ENCODE measurements at places on chromosomes 12 and 14. TPM values are rescaled to one million over a fixed set of nuclear protein-coding genes. Genes with fewer than 3 reads are reported as not detected.
A peak's percentile ranks its signal among the peaks of the same experiment; 100 is the strongest.

DNA sequence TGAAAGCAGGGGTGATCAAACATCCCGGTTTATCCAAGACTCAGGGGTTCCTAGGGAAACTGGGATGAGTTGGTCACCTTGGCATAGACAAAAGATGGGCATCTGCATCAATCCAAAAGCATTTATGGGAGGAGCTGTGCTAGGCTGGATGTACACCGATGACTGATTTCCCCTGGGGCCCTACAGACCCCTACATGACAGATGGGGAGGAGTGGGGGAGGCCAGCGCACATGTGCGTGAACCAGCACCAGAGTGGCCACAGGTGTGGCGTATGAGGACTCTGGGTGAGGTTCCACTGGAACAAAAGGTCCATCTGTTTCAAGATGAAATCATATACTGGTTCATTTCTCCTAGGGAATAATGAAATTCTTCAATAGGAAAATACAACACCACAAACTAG is 210.4 kb downstream of the ITPR2 start:
- H3K27ac ChIP-seq, result no peak overlapping the region
- H3K27me3 ChIP-seq, result no peaks in the 10 kb centered on the region
- DNase-seq, result no peak

- no peaks in the 10 kb centered on the region for H3K36me3 ChIP-seq
- peaks cover 3% of the 10 kb centered on the region for H3K4me1 ChIP-seq
- no peaks in the 10 kb centered on the region for H3K27me3 ChIP-seq
- no peak overlapping the region for H3K4me3 ChIP-seq
- DNase-seq, result no peak
These were observed 204.3 kb downstream of the AEBP2 start for GRCh38 chr12:19643635-19644034.

- peak overlapping the region; percentile 98 for H3K27ac ChIP-seq
- no peak for DNase-seq
- no peak overlapping the region for H3K4me3 ChIP-seq
- peaks cover 70% of the 10 kb centered on the region for H3K36me3 ChIP-seq
- H3K27me3 ChIP-seq, result no peaks in the 10 kb centered on the region
These were observed 4.3 kb downstream of the COQ10A start for GRCh38 chr12:56271031-56271430.

GRCh38 chr12:114698566-114699163 is 14.7 kb upstream of the TBX3 start:
- peaks cover 6% of the 10 kb centered on the region for H3K4me1 ChIP-seq
- DNase-seq, result no peak
- H3K27ac ChIP-seq, result no peak overlapping the region
- H3K27me3 ChIP-seq, result peaks cover 92% of the 10 kb centered on the region
- H3K36me3 ChIP-seq, result no peaks in the 10 kb centered on the region
- H3K4me3 ChIP-seq, result peak overlapping the region; percentile 34

GRCh38 chr12:73769337-73769736 is 768.3 kb upstream of the ATXN7L3B start:
- H3K4me3 ChIP-seq, result no peak overlapping the region
- H3K27ac ChIP-seq, result no peak overlapping the region
- H3K36me3 ChIP-seq, result no peaks in the 10 kb centered on the region

- no peak for DNase-seq
- H3K27me3 ChIP-seq, result no peaks in the 10 kb centered on the region
- no peaks in the 10 kb centered on the region for H3K4me1 ChIP-seq
- H3K36me3 ChIP-seq, result no peaks in the 10 kb centered on the region
- H3K4me3 ChIP-seq, result no peak overlapping the region
These were observed 59.9 kb downstream of the BICD1 start for GRCh38 chr12:32166510-32166909.

- H3K4me3 ChIP-seq, result no peak overlapping the region
- H3K27ac ChIP-seq, result no peak overlapping the region
- H3K36me3 ChIP-seq, result no peaks in the 10 kb centered on the region
- H3K27me3 ChIP-seq, result peaks cover 10% of the 10 kb centered on the region
- H3K4me1 ChIP-seq, result peaks cover 2% of the 10 kb centered on the region
These were observed 8.9 kb upstream of the RERG start for GRCh38 chr12:15230137-15230536.

DNA sequence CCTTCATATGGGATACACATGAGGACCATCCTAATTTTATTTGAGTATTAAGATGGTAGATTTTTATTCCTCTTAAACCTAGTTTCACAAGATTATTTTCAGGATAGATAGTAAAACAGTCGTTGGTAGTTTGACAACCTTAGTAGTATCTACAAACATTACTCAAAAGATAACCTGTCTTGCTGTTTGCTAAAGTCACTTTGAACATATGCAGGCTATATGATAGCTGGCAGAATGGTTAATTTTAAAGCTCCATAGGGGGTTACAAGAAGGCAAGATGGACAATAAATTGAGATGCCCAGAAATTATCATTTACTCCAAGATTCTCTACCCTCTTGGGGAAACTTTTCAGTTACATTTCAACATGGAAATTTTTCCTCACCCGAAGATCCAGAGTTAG is 525.7 kb downstream of the SOX5 start:
- no peaks in the 10 kb centered on the region for H3K4me1 ChIP-seq
- H3K27me3 ChIP-seq, result no peaks in the 10 kb centered on the region
- H3K4me3 ChIP-seq, result no peak overlapping the region
- H3K36me3 ChIP-seq, result no peaks in the 10 kb centered on the region

DNA sequence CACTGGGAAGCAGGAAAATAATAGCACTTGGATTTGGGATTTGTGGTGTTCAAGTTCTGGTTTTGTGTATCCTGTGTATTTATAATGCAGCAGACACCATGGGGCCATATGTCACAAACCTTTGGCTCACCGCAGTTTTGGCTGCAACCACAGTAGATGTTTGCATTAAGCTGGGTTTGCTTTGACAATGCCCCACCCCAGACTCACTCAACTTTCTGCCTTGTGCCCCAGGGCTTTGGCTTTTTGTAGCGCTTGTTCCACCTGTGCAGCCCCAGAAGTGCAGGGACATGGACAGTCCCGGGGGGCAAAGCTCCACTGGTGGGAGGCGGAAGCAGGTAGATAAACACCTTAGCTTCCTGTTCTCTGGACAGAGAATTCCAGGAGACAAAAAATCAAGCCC is 446.9 kb downstream of the MED13L start:
- H3K4me3 ChIP-seq, result no peak overlapping the region
- no peak overlapping the region for H3K27ac ChIP-seq
- no peaks in the 10 kb centered on the region for H3K27me3 ChIP-seq
- H3K4me1 ChIP-seq, result no peaks in the 10 kb centered on the region
- H3K36me3 ChIP-seq, result no peaks in the 10 kb centered on the region

DNA sequence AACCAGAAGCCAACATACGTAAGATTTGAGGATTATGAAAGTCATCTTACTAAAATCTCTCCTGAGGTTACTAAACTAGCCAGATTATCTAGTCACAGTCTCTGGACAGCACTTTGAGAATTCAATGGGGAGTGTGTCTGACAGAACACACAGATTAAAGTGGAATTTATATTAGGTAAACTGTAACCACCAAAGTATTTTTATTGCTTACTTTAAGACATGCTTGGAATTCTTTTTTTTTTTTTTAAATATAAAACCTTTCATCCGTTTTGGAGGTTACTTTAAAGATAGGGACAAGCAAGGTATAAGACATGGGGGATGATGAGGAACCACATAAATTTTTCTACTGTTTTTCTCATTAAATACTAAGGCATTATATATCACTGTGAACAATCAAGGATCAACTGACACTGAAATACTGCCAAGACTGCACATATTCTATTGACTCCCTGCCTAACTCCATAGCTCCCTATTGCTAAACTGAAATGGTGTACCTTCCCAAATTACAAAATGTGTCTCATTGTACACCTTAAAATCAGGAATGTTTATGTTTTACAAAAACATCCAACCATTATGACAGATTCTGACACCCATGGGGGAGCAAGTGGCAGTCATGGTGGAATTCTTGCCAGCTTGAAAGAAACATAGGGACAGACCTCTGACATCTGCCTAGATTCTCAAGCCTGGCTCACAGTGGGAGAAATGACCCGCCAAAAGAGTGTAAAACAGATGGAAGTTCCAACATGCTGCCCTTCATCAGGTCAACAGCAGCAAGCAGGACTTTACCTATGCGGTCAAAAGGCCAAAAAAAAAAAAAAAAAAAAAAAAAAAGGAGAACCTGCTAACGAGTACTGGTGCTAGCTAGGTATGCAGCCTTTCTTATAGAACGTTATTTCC is 239.3 kb downstream of the MED13L start:
- H3K4me3 ChIP-seq, result no peak overlapping the region
- no peaks in the 10 kb centered on the region for H3K27me3 ChIP-seq
- no peaks in the 10 kb centered on the region for H3K4me1 ChIP-seq
- no peaks in the 10 kb centered on the region for H3K36me3 ChIP-seq
- H3K27ac ChIP-seq, result no peak overlapping the region
- no peak for DNase-seq

DNA sequence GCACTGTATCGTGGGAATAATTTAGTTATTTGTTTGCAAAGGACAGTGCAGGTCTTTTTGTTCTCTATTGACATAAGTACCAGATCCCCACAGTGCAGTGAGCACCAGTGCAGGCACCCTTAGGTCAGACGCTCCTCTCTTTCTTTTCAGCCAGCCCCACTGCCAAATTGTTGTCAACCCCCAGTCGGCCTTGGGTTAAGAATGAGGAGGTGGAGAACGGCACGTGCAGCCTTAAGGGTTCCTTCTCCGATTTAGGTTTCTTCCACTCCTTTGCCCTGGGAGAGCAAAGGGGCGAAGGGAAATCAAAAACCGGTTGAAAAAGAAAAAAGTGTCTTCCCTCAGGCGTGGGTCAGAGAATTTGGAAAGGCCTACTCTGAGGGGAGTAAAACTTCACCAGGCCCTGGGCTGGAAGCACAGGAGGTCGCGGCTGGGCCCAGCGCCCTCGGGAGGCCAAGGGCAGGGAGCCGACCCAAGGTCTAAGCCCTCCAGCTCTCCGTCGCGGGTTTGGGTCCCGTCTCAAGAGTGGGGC is 4.3 kb downstream of the PAX9 start:
- peak overlapping the region; percentile 8 for H3K4me3 ChIP-seq
- H3K27me3 ChIP-seq, result peaks cover 97% of the 10 kb centered on the region
- peaks cover 20% of the 10 kb centered on the region for H3K4me1 ChIP-seq
- DNase-seq, result no peak

DNA sequence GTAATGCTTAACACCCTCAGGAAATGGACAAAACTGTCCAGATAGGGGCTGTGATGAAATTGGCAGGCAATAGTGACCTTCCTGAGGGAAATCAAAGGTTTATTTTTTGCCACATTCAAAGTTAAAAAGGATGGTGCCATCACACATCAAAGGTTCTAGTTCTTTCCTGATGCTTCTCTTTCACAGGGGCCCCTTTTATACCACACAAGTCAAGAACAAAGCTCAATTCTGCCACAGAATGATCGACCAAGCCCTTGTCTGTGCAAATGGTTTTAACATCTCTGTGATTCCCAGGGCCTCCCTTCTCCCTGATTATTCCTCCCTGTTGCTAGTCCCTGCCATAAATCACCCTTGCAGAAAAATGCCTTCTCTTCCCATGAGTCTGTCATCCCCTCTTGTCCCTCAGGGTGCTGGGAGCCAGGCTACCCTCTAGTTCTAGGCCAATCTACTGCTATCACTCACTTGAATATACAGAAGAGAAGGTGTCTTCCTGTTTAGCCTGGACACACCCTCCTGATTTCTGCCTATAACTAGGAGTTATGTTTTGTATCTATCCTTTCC is 22.7 kb downstream of the SMCO2 start:
- no peak for DNase-seq
- H3K27me3 ChIP-seq, result no peaks in the 10 kb centered on the region
- no peak overlapping the region for H3K4me3 ChIP-seq
- H3K36me3 ChIP-seq, result no peaks in the 10 kb centered on the region

DNA sequence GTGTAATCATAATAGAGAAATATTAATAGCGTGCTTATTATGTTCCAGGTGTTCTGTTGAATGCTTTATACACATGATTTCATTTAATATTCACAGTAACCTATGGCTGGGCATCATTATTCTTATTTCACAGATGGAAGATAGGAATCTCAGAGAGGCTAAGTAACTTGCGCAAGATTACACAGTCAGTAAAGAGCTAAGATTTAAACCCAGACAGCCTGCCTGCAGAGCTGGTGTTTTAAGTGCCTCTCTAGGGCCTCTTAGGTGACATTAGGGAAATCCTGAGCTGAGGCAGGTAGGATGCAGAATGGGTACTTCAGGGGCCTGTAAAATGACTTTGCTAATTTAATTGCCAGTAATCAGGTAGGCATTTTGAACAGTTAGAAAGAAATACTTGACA is 18.5 kb upstream of the BHLHE41 start:
- H3K36me3 ChIP-seq, result no peaks in the 10 kb centered on the region
- no peaks in the 10 kb centered on the region for H3K27me3 ChIP-seq
- H3K27ac ChIP-seq, result no peak overlapping the region
- H3K4me3 ChIP-seq, result no peak overlapping the region
- H3K4me1 ChIP-seq, result no peaks in the 10 kb centered on the region
- no peak for DNase-seq

DNA sequence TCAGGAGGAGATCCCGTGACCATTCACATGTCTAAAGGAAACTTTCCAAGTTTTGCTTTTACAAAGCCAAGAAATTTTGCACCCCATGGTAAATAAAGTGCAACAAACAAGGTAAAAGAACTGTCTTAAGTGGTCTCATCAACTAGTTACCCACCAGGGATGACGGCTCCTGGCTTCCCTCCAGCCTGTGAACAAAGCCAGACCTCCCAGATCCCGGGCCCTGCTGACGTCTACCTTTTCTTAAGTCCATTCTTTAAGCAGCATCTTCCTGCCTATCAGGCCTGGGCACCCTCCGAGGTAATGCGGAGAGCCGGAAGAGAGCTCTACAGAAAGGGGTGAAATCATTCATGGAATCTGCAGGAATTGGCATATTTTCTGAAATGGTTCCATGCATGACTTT is 58.0 kb upstream of the DAAM1 start:
- H3K4me3 ChIP-seq, result no peak overlapping the region
- H3K27me3 ChIP-seq, result no peaks in the 10 kb centered on the region
- peaks cover 11% of the 10 kb centered on the region for H3K4me1 ChIP-seq
- H3K36me3 ChIP-seq, result no peaks in the 10 kb centered on the region
- H3K27ac ChIP-seq, result no peak overlapping the region

- no peak for DNase-seq
- H3K4me1 ChIP-seq, result no peaks in the 10 kb centered on the region
These were observed 67.7 kb upstream of the CD163 start for GRCh38 chr12:7571257-7571656.

GRCh38 chr12:47317175-47317915 is 237.6 kb upstream of the AMIGO2 start:
- H3K4me3 ChIP-seq, result no peak overlapping the region
- no peaks in the 10 kb centered on the region for H3K27me3 ChIP-seq
- DNase-seq, result no peak
- H3K4me1 ChIP-seq, result no peaks in the 10 kb centered on the region

- no peaks in the 10 kb centered on the region for H3K27me3 ChIP-seq
- H3K36me3 ChIP-seq, result no peaks in the 10 kb centered on the region
- DNase-seq, result peak; percentile 34
- H3K4me1 ChIP-seq, result peaks cover 4% of the 10 kb centered on the region
These were observed 677 bp downstream of the C12orf75 start for GRCh38 chr12:105330931-105331804.

GRCh38 chr12:124185971-124186686 is 108.8 kb upstream of the RFLNA start:
- H3K4me3 ChIP-seq, result no peak overlapping the region
- H3K27ac ChIP-seq, result no peak overlapping the region
- no peaks in the 10 kb centered on the region for H3K36me3 ChIP-seq

The SMIM41 gene
- not detected for total RNA-seq

The NPFF gene
- total RNA-seq, result not detected

The NFYB gene
- 31.1 TPM for total RNA-seq

The ALKBH2 gene
- total RNA-seq, result 9.4 TPM

The HNRNPC gene
- 201 TPM for total RNA-seq

The COA8 gene
- total RNA-seq, result 36.9 TPM

The GNB3 gene
- total RNA-seq, result 3.0 TPM

The FAM222A gene
- 5.6 TPM for total RNA-seq

The KLHDC1 gene
- total RNA-seq, result 7.7 TPM

The ADAMTS20 gene
- not detected for total RNA-seq

All from heart left ventricle (tissue), 16 donors.